ENCODE measurements at places on chromosomes 6 and 20.

DNA sequence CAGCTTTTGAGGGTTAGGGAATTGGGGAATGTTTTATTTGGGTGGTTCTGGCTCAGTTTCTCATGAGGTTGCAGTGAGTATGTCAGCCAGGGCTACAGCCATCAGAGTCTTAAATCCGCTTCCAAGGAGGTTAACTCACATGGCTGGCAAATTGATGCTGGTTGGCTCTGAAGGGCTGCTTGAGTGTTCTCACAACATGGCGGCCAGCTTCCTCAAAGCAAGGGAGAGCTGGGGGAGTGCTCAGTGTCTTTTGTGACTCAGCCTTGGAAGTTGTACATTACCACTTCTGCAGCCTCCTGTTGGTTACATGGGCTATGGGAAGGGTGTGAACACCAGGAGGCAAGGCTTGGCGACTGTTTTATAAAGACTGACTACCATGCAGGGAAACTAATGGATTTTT is 17.8 kb upstream of the PPP1R3G start:
- no peak for DNase-seq

- DNase-seq, result no peak
These were observed 73.0 kb downstream of the SASH1 start for GRCh38 chr6:148415511-148416260.

DNA sequence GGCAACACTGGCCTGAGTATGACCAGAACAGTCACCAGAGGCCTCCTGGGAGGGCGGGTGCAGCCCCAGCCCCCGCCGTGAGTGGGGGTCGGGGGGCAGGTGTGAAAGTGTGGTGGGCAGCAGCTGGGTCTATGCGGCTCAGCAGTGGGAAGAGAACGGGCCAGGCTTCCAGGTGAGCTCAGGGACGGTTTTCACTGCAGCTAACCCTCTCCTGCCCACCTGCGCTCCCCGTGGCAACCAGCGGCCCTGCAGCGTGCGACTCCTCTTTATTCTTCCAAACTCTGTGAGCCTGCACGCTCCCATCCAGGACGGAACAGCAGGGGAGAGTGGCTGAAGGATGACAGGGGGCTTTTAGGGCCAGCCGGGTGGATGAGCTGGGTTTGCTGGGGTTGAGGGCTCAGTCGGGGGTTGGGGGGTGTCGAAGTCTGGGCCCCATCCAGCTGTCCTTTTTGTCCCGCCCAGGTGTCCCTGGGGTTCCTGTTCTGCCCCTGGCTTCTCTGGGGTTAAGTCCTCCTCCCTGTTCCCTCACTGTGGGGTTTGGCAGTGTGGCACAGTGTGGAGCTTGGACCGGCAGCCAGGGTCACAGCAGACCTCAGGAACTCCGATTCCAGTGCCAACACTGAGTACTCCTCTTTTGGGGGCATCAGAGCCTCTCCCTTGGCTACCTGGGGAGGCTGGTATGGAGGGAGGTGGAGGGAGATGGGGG is 859 bp upstream of the BIRC7 start:
- DNase-seq, result no peak

DNA sequence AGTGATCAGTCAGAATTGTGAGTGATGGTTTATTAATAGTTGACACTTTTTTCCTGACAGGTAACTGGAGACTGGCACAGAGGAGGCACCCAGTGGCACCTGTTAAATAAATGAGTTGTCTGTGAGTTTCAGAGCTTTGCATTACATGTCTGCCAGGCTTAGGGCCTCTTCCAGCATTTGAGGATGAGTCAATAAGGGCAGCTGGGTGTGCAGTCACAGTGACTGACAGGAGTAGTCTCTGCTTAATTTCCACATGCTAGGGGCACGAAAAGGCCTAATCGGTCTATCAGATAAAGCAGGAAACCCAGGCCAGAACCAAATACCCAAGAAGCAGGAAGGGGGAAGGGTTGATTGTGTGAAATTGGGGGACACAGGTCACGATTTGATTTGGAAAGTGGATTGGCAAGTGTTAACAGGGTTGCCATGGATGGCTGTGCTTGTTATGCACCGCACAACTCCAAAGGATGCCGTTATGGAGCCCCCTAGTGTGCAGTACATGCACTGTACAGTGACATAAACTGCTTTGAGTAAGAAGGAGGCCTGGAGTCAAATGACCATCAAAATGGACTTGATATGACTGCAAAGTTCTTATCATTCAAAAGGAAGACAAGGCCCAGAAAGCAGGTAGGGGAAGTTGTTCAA is 111.9 kb upstream of the GGTLC1 start:
- peak; percentile 50 for DNase-seq

GRCh38 chr6:96816301-96816817 is 20.9 kb downstream of the GPR63 start:
- no peak for DNase-seq

GRCh38 chr6:163343609-163344008 is 70.9 kb upstream of the QKI start:
- DNase-seq, result no peak

DNA sequence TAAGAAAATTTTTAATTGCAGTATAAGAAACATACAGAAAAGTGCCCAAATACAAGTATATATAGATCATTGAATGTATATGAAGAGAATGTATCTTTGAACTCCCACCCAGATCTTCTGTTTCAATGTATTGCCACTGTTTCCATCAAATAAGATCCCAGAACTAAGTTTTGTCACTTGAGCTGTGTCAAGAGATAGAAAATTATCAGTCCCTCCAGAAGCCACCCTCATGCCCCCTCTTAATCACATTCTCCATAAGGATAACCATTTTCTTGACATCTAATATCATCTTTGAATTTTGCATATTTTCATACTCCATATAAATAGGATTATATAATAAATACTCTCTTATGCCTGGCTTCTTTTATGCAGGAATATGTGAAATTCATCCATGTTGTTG is 20.3 kb downstream of the GPX5 start:
- no peak for DNase-seq

DNA sequence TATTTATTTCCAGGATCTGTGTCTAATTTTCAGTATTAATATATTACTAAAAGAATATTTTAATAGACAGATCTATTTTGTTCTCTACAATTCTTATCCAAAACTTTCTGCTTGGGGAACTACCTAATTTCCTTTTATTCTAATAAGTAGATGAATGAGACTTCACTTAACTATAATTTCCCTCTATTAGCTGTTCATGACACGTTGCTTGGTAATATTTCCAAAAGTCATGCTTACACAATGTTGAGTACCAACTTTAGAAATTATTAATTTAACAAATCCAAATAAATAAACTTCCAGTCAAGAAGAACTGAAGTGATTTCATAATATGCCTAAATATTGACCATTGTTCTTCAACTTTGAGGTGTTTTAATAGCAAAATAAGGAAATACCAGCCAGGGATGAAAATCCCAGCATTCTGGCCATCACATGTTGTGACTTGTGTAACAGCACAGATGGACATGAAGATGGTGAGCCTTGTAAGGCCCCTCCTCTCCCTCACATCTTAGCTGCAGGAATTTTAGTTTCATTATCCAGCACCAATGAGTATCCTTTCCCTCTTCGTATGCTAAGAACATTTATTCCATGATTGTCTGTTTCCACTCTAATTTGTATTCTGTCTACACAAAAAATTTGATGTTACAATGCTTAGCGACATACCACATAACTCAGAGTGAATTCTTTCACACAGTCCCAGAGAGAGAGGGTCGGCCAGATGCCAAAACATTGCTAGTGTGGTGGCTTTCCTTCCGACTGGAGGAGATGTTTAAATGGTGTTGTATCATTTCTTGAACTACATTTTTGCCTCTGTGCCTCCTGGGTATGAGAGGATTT is 137.5 kb downstream of the FOXA2 start:
- DNase-seq, result no peak

DNA sequence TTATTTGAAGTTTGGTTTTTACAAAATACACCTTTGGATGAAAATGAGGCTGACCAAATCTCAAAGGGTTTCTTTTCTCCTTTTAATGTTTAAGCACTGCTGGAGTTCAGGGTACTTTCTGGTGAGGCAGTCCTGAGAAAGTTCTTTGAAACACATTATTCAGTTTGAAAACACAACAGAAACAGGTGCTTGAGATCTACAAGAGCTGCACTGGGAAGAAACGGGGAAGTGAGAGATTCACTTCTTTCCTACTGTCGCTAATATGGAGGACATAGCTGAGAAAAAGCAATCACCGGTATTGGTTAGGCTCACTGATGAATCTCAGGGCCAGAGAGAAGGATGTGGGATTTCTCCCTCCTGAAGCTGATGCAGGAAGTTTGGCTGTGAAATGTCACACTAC is 22.9 kb upstream of the TMEM170B start:
- no peak for DNase-seq

- DNase-seq, result no peak
These were observed 5.2 kb downstream of the TNNC2 start for GRCh38 chr20:45821947-45822346.

DNA sequence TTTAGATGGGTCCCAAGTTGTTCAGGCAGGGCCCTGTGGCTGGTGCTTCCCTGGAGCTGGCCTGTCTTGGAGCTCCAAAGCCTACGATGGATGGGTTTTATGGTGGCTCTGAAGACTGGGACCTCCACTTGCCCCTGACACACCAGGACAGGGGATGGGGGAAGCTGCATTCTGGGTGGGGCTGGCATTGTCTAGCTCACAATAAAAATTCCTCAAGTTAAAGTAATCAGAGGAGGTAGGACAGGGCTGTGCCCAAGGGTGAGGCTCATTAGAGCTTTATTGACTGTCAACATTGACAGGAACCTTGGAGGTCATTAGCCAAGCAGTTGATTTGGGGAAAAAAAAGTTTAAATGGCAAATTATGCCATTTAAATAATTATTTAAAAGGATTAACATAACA is 35.7 kb downstream of the TFAP2C start:
- DNase-seq, result no peak

- DNase-seq, result no peak
These were observed 30.2 kb downstream of the CSNK2A1 start for GRCh38 chr20:513429-513828.

DNA sequence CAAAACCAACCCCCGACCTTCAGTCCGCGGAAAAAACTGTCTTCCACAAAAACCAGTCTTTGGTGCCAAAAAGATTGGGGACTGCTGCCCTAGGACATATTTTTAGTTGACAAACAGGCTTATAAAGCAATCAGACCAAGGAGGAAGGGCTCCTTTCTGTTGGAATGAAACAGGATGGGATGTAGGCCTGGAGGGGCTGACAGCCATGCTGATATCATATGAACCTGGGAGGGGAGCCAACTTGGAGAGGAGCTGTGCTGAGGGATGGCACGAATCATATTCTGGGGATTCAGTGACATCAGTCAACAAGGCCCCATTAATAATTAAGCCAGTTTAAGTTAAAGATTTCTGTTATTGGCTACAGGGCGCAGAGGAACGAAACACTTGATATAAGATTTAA is 225.4 kb upstream of the TSHZ2 start:
- DNase-seq, result no peak

GRCh38 chr6:139871803-139872510 is 497.5 kb upstream of the CITED2 start:
- no peak for DNase-seq

DNA sequence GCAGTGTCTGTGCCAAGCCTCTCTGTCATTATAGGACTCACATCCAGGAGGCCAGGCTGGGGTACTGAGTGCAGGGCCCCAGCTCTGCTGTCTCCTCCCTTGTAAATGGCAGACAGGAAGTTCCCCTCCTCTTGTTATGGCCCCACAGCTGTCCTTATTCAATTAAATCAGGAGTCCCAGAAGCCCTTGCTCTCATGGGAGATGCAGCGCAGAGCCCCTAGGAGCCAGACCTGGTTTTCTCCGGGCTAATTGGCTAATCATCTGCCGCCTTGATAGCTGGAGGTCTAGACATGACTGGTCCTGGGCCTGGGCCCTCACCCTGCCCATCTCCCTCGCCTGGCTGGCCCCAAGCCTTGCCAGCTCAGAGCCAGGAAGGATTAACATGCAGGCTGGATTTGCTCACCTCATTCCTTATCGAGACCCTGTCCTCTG is 172.0 kb downstream of the VEGFA start:
- DNase-seq, result no peak

DNA sequence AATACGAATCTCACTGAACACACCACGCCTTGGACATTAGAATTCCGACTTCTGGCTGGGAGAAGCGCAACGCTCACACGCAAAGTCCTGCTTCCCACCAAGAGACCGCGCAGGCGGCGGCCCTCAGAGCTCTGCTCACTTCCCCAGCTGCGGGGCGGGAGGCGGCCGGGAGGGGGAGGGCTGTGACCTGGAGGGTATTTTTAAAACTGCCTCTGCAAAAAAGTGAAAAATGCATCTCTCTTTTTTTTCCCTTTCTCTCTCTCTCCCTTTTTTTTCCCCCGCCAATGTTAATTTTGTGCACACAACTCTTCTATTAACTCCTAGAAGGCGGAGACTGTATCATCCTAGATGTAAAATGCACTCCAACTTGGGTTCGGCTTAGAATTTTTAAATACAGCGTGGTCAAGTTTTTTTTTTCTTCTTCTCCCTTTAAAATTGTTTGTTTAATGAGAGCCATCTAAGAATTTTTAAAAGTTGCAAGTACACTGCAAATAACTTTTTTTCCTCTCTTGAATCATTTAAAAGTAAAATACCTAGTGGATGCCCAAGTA is 66.4 kb downstream of the STX11 start:
- DNase-seq, result no peak

DNA sequence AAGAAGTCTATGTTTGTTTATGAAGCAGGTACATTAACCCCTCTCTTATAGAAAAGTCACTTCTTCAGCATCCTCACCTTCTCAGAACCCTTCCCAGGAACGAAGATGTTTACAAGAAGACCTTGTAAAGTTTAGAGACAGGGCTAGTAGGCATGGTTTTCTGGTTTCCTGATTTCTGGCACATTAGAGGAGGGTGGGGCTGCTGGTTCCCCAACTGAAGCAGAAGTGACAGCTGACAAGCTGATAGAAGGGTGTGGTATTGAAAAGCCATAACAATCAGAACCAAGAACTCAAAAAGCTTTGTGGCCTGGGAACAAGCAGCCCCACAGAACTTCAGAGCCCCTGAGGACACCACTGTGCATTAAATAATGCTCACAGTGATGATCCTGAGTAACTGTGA is 91.2 kb downstream of the RTN4IP1 start:
- peak; percentile 13 for DNase-seq

GRCh38 chr6:44697327-44697726 is 309.8 kb downstream of the CDC5L start:
- no peak for DNase-seq

DNA sequence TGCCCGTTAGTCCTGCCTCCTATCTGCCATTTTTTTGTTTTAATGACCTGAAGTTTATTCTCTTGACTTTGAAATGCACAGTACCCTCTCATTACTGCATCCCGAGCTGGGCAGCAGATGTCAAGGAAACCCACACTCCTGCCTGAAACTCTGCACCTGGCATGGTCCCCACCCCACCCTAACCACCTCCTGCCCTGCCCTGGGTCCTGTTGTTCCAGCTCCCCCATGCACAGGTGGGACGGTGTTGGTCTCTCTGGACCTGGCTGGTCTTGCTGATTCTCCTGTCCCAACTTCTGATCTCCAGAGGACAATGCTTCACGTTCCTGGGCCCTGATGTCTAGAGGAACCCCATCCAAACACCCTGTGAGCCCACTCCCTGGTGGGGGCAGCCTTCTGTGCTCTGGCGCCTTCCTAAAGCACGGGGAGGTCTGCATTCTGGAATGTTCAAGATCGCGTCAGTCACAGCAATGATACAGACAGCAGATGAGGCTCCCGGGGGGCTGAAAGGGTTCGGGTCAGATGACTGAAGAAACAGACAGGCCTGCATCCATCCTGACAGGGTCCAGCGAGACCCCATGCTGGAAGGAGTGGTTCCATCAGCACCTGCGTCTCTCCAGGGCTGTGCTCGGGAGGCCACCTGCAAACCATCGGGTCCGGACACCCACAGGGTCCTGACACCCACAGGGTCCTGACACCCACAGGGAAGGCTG is 73.6 kb downstream of the ERMARD start:
- no peak for DNase-seq

GRCh38 chr20:25006431-25007167 is 14.0 kb upstream of the APMAP start:
- DNase-seq, result no peak

GRCh38 chr20:34564833-34565232 is 6.3 kb downstream of the MAP1LC3A start:
- DNase-seq, result no peak

Measured in CD4-positive, alpha-beta T cell treated with Interferon gamma for 1 hour (primary cell).